ENCODE measurements at places on chromosomes 7 and 10. TPM values are rescaled to one million over a fixed set of nuclear protein-coding genes. Genes with fewer than 3 reads are reported as not detected.

Gene ESYT2
- 30.0 TPM for total RNA-seq

Gene DDX56
- 111 TPM for total RNA-seq

Gene PTPN20
- total RNA-seq, result not detected

Gene TRPV6
- 5.7 TPM for total RNA-seq

Gene PIP
- total RNA-seq, result not detected

Gene DOCK4
- 28.8 TPM for total RNA-seq

DNA sequence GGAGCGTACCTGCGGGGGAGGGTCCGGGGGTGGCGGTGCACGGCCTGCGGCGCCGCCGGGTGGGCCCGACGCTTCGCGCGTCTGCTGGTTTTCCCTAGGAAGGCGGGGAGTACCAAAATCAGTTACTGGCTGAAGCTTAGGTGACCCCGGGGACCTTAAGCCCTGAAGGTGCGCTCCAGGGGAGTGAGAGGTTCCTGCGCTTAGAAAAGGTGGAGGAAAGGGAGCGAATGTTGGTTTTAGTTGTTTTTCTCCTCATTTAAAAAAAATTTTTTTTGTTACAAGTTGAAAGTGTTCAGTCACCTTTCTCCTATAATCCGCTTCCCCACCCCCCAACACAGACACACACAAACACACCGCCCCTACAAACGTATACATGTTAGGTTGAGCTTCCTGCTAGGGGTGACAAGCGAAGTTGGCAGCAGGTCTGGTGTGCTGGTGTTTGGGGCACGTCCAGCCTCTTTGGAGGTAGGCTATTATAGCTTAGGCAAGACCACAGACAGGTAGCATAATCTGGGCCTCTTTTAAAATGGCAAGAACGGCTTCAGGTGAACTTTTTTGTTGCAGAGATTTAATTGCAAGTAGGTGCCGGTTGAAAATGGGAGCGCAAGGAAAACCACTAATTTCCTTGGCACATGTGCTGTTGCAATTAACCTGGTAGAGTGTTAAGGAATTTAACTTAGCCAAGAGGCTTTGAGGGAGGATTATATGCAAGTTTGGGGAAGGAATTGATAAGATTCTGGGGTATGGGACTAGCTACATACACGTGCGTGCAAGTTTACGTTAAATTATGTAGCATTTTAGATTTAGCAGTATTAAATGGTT is 945 bp downstream of the ADD3 start:
- DNase-seq, result no peak

- DNase-seq, result no peak
Observed at GRCh38 chr7:121376979-121377378, 19.1 kb downstream of the FAM3C start.

DNA sequence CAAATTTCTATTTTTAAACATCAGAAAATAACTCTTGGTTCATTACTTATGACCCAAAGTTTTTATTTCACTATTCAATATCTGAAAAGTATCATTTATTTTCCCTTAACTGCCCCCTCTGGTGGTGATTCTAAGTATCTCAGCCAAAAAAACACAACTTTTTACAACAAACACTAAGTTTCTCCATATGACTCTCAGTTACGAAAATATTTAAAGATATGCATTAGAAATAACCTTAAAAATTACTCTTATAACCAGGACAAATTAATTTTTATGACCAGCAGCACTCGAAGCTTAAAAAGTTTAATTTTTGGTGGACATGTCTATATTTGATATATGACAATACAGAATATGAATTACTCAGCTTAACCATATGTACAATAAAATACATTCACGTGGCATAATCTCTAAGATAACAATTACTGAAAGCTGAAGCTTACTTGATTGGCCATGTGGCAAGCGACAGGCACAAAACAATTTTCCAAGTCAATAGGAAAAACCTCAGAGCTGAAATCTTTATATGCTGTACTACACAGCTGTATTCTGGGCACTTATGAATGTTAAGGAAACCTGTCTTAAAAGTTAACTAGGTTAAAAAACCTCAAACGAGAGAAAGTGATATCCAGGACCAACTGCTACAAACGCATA is 2.3 kb downstream of the HNRNPA2B1 start:
- no peak for DNase-seq

DNA sequence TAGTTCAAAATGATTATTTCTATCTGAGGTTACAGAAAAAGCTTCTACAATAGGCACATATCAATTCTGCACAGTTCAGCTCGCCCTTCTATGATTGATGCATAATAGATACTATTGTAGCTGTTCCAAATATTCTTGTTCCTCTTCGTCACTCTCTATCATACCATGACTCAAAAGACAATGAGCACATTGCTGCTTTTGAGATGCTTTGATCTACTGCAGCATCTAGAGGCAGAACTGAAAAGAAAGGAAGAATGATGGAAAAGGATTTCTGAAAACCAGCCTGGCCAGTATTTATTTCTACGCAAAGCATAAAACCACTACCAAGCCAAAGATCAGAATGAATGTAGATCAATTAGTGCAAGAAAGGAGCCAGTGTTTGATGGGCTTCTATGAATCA is 59.3 kb upstream of the PLXDC2 start:
- DNase-seq, result no peak

DNA sequence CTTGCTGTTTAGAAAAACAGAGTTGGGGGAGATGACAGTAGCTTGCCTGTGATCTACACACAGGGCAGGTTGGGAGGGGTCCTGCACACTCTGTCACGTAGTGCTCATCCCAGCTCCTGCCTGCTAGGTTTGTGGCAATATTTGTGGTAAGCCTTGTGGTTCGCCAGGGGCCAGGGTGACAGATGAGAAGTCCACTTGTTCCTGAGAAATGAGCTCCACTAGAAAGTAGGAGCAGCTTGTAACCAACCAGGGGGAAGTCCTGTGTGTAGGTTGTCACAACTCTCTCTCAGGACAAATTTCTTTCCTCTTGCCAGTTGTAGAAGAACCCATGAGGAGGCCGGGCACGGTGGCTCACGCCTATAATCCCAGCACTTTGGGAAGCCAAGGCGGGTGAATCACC is 147.0 kb downstream of the TCF7L2 start:
- DNase-seq, result no peak

- no peak for DNase-seq
Observed at GRCh38 chr7:2480070-2480408, 3.8 kb upstream of the GRIFIN start.

DNA sequence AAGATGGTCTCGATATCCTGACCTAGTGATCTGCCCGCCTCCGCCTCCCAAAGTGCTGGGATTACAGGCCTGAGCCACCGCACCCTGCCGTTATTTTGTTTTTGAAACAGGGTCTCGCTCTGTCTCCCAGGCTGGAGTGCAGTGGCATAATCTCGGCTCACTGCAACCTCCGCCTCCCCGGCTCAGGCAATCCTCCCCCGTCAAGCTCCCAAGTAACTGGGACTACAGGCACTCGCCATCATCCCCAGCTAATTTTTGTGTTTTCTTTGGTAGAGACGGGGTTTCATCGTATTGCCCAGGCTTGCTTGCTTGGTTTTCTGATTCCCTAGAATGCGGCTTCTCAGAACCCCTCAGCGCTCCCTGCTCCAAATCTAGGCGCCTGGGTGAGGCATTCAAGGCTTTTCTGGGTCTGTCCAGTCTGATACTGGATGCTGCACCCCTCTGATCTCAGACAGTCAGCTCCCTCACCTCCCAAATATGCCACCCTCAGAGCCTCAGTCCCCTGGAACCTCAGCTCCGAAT is 1.3 kb downstream of the TFR2 start:
- no peak for DNase-seq

DNA sequence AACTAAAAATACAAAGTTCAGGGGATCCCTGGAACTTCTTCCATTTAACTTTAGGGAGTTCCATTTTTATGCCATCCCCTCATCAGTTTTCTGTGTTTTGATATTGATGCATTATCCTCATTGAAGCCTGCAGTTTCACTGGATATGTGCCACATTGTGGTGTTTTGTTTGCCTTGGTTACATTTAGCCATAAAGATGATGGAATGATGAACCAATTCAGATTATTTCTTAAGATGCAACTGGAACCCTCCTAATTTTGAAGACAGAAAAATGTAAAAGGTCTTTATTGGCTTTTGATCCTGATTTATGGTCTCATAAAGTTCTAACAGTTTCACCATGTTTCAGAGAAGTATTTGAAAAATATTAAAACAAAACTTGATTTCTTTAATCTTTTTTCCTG is 314.2 kb upstream of the KLF6 start:
- no peak for DNase-seq

DNA sequence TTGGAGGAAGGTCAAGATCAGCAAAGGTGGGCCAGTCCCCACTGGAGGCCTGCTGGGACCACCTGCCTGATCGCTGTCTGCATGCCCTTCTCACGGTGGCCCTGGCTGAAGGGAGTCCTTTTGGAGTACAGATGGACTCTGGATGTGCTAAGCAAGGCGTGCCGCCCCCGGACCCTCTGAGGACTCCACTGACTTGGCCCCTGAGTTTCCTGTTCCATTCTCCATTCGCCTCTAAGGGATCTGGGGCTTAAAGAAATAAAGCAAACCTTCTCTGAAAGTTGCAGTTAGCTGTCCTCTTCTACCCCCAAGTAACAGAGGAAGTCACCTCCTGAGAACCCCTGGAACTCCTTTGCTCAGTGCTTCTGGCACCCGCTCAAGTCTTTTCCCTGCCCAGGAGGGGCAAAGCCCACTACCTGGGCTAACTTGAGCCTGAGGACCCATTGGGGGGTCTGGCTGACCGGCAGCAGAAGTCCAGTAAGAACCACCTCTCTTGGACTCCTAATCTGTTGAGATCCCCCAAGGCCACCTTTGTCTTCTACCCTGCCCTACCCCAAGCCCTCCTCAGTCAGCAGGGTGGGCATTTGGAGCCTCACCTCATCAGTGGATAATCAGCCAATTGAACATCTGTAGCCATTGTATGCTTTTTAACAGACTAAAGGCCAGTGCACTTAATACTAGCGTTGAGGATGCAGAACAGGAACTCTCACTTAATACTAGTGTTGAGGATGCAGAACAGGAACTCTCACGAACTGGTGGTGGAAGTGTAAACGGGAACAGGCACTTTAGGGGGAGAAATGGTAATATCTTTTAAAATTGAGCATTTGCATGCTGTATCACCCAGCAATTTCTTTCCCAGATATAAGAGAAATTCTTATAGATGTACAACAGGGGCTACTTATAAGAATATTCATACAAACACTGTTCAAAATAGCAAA is 2.2 kb downstream of the TBATA start:
- no peak for DNase-seq

DNA sequence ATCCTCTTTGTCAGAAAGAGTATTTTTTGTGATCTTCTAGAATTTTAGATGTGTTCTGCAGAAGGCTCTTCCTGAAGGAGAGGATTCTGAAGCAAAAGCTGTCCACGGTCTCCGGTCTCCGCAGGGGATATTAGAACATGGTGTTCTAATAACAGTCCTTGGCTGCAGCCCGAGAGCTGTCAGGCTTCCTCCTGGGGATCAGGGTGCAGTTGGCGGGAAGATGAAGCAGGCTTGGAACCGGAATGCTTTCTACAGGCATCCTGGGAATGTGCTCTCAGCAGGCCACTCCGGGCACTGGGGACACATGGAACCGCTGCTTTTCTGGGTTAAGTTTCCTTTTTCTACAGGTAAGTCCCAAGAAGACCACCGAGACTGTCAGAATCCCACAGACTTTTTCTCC is 118.6 kb upstream of the PARD3 start:
- DNase-seq, result no peak

DNA sequence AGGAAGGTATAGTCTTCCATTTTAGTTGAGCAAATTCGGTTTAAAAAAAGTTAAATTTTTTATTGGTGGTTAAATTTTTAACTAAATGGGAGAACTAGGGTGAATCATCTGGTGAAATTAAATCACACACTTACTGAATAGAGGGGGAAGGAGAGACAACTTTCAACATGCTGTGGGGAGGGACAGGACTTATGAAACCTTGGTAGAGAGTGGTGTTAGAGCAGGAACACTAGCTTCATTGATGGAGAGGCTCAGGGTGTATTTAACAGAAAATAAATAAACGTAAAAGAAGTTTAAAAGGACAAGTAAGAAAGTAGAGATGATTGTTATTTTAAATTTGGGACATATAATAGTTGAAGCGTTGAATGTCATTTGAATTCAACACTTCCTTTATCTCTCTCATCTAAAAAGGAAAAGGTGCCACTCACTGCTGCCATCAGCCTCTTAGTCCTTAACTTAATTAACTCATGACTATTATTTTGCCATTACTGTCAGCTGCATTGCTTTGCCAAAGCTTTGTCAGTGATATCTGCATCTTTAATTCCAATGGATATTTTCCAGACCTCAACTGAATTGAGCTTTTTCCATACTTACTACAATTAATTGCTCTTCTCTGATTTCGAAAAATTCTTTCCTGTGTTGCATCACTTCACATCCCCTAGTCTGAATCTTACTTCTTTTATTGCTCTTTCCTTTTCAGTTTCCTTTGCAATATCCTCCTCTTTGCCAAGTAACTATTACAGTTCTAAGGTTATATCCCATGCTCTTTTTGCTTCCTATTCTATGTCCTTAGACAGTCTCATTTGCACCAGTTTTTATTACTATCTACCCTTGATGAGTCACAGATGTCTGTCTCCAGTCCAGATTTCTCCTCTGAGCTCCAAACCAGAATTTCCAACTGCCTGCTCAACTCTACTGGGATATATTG is 71.7 kb downstream of the GNAT3 start:
- no peak for DNase-seq

DNA sequence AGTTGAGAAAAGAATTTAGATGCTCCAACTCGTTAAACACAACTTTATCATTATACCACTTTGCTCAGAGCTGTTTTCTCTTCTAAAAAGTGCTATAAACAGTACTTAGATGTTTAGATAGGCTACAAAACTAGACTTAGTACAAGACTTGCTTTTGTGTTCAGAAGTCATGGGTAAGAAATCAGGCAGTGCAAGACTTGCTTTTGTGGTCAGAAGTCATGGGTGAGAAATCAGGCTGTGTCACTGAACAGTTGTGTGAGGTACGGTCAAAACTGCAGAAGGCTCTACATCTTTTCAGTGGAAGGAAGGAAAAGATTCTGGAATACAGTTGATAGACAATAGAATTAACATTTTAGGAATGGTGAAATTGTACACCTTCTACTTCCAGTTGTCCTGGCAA is 239.7 kb downstream of the DNAJB9 start:
- DNase-seq, result no peak

- peak; percentile 15 for DNase-seq
Observed at GRCh38 chr10:68153473-68154210, 44.4 kb downstream of the MYPN start.

DNA sequence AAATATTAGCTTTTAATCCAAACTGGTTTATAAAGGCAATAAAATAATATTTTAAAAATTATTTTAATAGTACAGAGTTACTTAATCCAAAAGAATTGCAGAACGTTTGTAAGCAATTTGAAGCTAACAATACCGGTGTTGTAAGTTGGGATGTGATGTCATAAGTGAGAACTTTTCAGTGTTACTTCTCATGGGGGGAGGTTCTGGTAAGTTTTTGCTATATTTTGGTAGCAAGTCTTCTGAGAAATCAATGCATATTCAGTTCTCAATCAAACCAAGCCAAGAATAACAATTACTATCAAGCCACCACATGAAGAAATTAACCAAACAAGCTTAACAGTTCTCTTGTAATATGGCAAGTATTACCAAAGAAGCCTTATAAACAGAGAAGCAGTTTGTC is 147.1 kb upstream of the ASAH2 start:
- no peak for DNase-seq

DNA sequence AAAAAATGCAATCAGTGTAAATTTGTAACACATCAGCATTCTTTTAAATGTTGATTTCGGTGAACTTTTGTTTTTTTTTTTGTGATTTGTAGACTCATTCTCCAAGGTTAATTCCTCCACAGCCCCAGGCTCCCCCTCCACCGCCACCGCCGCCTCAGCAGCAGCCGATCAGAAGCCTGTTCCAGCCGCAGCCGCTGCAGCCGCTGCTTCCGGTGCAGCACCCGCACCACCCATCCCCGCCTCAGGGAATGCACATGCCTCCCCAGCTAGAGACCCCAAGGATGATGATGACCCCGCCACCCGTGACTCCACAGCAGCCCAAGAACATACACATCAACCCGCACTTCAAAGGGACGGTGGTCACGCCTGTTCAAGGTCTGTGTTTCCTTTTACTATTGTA is 66.6 kb downstream of the RBM33 start:
- DNase-seq, result no peak
